ENCODE measurements at places on chromosomes 5 and 9.

GRCh38 chr5:172740428-172741205 is 30.4 kb downstream of the DUSP1 start:
- DNase-seq: no peak

GRCh38 chr5:178673801-178674295 is 47.0 kb upstream of the CLK4 start:
- no peak for DNase-seq

GRCh38 chr9:81637276-81637675 is 52.1 kb downstream of the TLE1 start:
- DNase-seq: no peak

- DNase-seq: no peak
These were observed 31.6 kb upstream of the GABBR2 start for GRCh38 chr9:98740226-98740881.

DNA sequence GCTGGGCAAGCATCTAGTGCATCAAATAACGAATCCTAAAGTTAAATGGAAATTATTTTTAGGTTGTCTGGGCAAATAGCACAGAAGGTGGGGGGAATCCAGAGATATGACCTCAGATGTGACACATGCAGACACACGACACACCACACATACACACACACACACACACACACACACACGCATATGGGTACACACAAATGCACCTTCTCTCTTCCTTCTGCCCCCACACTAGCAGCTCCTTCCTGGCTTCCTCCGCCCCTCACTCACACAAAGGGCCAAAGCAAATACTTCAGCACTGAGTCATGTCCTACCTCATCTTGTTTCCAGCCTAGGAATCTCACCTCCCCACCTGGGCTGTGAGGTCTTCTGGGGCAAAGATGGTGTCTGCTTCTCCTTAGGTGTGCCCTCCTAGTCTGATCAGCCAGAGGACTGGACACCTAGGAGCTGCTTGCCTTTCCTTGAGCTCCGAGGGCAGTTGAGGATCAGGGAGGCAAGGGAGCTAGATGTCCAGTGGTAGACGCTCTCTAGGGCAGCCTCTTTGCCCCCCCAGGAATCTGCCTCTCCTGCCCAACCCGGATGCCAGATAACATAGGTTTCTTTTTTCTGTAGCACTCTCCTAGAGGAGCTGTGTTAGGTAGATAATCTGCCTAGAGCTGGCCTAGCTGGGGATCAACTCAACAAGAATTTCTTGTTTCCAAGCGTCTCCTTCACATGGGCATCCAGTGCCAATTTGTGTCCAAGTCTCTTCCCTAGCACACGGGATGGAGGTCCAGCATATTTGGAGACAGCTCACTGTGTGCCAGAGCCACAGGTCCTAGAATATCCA is 14.3 kb upstream of the JADE2 start:
- DNase-seq: no peak

- no peak for DNase-seq
These were observed 337.5 kb downstream of the CDH9 start for GRCh38 chr5:26700759-26701384.

GRCh38 chr9:82570226-82570625 is 492.7 kb downstream of the RASEF start:
- DNase-seq: no peak

- no peak for DNase-seq
These were observed 272.8 kb downstream of the CWC27 start for GRCh38 chr5:65041296-65042158.

GRCh38 chr9:16825331-16825725 is 45.1 kb downstream of the BNC2 start:
- no peak for DNase-seq

- no peak for DNase-seq
These were observed 8.3 kb downstream of the SHB start for GRCh38 chr9:38060681-38061080.

DNA sequence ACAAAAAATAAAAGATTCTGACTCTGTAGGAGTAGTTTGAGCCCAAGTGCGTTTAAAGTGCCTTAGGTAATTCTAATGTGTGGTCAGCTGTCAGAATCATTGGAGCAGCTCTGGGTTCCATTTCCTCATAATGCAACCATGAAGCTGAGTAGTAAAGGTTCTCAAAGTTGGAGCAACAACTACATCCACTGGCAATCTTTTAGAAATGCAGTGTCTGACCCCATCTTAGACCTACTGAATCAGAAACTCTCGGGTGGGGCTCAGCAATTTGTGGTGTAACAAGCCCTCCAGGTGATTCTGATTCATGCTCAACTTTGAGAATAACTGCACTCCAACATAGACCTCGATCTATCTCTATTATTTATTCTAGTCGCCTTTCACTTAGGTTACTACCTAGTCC is 7.6 kb upstream of the ALDH1A1 start:
- DNase-seq: no peak

DNA sequence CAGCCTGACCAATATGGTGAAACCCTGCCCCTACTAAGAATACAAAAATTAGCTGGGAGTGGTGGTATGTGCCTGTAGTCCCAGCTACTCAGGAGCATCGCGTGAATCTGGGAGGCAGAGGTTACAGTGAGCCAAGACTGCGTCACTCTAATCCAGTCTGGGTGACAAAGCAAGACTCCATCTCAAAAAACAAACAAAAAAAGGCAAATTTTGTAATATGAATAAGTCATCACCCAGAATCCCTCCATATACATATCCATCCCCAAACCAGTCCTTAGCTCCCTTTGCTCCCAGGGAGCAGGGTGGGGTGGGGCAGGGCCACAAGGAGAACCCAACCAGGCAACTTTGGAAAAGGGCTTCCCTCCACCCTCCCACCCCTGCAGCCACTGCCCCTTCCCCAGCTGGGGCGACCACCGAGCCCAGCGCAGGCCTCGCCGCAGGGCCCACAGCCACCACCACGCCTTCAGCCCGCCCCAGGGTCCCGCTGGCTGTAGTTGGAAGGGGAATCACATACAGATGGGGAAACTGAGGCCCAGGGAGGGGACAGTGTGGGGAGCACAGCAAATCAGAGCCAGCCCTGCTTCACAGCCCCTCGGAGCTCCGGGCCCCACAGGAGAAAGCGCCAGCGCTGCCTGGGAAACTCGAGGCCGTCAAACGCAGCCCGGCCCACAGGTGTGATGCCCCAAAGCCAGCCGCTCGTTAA is 7.8 kb downstream of the NOTCH1 start:
- no peak for DNase-seq

GRCh38 chr9:113222482-113222841 is 1.1 kb downstream of the SLC31A1 start:
- DNase-seq: no peak

- DNase-seq: no peak
These were observed 194.7 kb downstream of the CDH9 start for GRCh38 chr5:26843677-26844076.

DNA sequence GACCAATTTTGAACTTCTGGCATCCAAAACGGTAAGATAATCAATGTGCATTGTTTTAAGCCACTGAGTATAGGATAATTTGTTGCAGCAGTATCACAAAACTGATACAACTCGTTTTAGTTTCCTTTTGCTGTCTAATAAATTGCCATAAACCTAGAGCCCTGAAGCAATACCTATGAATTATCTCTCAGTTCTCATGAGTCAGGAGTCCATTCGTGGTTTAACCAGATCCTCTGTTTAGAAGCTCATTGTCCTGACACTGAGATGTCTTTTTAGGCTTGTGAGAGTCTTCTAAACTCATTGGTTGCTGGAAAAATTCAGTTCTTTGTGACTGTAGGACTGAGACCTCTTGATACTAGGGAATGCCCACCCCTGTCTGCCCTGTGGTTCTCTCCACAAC is 262.9 kb downstream of the SEMA5A start:
- no peak for DNase-seq

- DNase-seq: no peak
These were observed 789 bp downstream of the COL27A1 start for GRCh38 chr9:114155995-114156656.

- no peak for DNase-seq
These were observed 81.3 kb downstream of the RAPGEF1 start for GRCh38 chr9:131658377-131659129.

GRCh38 chr5:151509231-151509630 is 61.8 kb downstream of the SLC36A1 start:
- DNase-seq: no peak

DNA sequence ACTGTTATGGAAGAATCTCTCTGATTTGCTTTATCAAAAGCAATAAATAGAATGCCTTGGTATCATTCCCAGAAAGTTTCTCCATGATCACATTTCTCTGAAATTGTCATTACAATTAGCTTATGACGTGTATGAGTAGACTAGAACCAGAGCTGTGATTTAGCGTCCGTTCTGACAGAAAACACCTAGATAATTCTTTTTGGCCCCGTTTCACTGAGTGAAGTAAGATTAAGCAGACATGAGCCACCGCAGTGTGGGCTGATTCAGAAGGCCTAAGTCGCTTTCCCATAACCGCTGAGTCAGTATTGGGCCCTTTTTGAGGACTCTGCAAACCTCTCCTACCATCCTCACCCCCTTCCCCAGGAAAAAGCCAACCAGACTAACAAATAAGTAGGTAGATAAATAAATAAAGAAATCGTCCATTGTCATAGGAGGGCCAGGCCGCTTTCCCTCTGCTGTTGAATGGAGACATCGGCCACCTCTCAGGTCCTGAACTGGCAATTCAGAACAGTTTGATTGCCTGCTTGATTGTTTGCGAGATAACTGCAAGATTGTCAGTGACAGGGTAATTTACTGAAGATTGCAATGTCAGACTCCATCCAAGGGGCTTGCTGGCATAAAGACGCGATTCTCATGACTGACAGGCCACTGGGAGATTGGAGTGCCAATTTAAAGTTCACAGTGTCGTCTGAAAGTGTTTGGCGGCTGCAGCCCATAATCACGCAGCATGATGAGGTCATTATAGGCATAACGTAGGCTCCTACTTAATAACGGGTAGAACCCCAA is 105.0 kb upstream of the WWC1 start:
- DNase-seq: no peak

DNA sequence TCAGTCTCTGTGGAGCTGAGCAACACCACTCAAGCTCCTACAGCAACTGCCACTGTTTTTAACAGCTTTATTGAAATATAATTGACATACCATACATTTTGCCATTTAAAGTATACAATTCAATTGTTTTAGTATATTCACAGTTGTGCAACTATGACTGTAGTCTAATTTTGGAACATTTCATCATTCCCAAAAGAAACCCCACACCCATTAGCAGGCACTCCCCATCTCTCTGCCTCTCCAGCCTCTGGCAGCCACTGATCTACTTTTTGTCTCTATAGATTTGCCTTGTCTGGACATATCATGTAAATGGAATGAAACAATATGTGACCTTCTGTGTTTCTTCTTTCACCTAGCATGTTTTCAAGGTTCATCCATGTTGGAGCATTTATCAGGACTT is 43.5 kb downstream of the RUSC2 start:
- DNase-seq: no peak

GRCh38 chr9:108400297-108400696 is 455.5 kb downstream of the ACTL7B start:
- no peak for DNase-seq

GRCh38 chr5:123087173-123088030 is 1.6 kb upstream of the PRDM6 start:
- no peak for DNase-seq

GRCh38 chr5:76670508-76670907 is 45.4 kb upstream of the F2R start:
- DNase-seq: no peak

GRCh38 chr9:4572184-4572826 is 82.0 kb downstream of the SLC1A1 start:
- no peak for DNase-seq

DNA sequence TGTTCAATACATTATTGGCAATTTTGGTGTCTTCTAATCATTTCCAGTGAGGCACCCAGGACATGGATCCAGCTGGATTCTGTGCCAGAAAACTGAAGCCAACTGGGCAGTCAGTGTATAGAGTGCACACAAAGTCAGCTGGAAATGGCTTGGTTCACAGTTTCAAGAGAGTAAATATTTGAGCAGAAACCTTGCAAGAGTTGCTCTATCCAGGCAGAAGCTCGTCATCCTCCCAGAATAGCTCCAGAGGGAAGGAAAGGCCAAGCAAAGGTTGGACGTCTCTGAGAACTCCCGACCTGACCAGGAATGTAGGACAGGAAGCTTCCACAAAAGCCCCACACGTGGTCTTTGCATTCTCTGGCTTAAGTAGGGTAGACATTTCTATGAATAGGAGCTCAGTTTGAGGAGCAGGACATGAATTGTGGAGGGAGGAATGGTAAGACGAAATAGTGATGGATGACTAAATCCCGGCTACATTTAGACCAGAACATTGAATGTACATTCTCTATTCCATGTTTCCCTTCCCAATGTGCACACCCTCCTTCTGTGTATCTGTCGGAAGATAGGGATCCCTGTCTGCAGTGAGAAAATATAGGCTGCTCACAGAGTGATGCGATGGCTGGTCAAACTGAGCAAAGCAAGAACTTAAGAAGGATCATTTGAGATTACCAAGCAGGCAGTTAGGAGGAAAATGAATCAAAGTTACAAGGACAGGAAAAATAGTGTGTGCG is 72.7 kb upstream of the FCN2 start:
- DNase-seq: no peak
